Fibroblast of skin of left biceps (primary cell): ENCODE measurements at places on chromosomes 12 and 14.

DNA sequence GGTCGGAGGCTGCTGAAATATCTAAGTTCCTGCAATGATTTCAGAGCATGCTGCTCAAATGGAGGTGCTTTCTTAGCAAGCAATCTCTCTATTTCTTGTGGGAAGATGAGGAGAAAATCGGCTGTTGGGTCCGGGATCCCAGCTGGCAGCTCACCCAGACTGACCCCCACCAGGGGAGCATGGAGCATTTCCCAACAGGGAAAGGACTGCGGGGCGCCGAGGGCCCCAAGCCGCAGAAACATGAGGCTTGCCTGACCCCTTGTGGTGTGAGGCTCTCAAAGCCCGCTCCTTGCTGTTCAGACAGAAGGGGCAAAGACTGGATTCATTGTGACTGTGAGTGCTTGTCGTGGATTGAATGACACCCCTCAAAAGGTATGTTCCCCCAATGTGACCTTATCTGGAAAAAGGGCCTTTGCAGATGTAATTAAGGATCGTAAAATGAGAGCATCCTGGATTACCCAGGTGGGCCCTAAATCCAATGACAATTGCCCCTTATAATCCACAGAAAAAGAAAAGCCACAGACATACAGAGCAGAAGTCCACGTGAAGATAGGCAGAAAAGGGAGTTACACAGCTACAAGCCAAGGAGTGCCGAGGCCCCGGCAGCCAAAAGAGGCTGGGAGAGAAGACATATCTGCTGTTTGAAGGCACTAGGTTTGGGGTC, 116.3 kb upstream of the VASH1 start:
- no peak for DNase-seq

DNA sequence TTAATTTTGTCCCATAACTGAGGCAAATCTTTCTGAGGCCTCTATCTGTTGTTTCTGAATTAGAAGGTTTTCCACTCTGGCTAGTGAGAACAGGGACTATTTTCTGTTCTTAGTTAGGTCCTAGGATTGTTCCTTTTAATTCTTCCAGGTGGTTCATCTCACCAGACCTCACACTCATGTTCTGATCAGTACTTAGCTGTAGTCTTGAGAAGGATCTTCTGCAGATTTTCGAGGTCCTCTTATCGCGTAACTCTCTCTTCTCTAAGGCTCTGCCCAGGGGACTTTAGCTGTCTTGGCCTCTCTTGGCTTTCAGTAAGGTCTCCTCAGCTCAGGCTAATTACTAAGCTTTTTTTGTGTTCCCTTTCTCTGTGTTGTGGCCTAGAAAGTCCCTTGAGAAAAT, 201.1 kb downstream of the ETNK1 start:
- DNase-seq: no peak

DNA sequence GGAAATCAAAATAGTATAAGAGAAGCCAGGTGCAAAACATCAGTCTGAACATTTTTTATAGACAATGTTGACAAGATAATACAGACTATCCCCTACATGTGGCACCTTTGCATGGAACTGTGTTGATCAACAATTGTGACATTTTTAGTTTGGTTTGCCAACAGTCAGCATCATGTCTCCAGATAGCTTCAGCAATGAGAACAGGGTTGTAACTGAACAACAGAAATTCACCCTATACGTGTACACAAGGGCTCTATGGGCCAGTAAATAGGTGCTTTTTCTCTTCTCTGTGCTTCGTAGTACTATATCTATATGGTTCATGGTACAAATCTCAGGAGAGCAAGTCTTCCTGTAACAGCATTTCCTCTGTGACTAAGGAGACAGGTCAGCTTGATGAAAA, 310.4 kb downstream of the ATXN7L3B start:
- no peak for DNase-seq

DNA sequence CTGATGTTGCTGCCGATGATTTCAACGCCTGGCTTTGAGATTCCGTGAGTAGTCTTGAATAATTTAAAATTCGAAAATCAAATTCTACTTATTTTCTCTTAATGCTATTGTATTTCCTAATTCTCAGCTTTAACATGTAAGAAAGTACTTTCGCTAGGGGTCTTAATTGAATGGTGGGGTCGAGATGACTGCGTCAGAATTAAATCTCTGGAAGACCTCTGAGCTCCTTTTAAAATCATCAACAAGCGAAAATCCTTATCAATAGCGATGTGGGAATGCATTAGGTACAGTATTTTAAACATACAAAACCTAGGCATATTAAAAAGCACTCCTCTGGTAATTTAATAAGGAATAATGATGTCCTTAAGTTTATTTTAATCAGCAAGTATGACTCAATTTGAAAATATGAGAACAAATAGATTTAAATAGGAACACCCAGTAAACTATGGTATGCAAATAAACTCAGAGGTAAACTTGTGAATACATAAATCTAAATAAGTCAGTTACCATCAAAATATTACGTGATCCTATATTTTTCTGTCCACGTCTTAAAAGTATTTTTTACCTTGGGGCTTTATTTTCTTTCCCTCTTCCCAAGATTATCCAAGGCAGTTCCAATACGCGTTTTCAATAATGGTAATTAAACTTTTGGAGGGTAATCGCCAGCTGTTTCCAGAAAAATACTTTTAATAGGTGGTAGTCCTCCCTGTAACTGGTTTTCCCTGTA, 1.4 kb downstream of the FOXA1 start:
- no peak for DNase-seq

DNA sequence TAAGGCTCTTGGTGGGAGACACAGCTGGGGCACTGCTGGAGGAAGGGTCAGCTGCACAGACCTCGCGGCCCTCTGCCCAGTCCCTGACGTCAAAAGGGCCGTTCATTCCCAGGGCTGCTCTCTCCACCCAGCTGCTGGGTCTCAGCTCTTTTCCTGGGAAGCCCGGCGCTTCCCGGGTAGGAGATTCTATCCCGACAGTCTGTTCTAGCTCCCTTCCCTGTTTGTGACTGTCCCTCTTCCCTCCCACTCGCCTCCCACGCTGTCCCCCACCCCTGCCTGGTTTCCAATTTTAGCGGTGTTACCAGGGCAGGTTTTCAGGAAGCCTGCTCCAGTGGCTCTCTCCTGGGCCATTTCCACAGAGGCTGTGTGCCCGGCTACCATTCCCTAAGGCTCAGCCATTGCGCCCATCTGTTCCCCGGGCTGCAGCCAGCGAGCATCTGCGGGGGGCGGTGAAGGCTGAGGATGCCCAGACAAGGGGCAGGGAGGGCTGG, 186.6 kb downstream of the CACNA1C start:
- no peak for DNase-seq

GRCh38 chr12:52528641-52529143, 8.5 kb upstream of the KRT5 start:
- no peak for DNase-seq

DNA sequence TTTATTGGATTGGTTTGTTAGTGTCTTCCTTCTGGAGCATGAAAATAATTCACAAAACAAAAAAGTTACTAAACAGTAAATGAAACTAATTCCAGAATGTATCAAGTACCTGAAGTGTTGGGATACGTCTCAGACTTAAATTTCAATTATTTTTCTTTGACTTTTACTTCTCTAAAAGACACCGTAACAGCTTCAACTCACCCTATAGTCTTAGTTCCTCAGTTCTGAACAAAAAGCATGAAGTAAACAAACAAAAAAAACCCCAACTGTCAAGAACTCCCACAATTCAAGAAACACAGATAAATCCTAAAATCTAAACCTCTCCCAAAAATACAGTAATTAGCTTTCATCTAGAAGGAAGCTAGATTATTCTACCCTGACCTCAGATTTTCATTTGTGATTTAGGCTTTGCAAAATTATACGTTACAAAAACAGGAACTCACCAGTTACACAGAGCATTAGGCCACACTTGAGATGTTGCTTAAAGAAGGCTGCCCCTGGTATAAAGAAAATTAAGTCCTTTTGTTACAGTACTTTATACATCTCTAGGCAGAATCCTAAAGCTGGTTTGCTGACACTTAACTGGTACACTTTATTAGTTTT, 10.2 kb downstream of the HEATR5A start:
- no peak for DNase-seq

- no peak for DNase-seq
Measured at GRCh38 chr12:78778339-78778738, 86.2 kb upstream of the SYT1 start.
